Esophagus muscularis mucosa (tissue), 4 donors: ENCODE measurements at places on chromosomes 5 and 9. TPM values are rescaled to one million over a fixed set of nuclear protein-coding genes. Genes with fewer than 3 reads are reported as not detected.

- H3K4me3 ChIP-seq = peak overlapping the region; percentile 2
- H3K27ac ChIP-seq = peak overlapping the region; percentile 2
- H3K27me3 ChIP-seq = no peaks in the 10 kb centered on the region
- DNase-seq = no peak
- H3K4me1 ChIP-seq = no peaks in the 10 kb centered on the region
Observed at GRCh38 chr5:170393235-170393634, 4.1 kb upstream of the KCNMB1 start.

DNA sequence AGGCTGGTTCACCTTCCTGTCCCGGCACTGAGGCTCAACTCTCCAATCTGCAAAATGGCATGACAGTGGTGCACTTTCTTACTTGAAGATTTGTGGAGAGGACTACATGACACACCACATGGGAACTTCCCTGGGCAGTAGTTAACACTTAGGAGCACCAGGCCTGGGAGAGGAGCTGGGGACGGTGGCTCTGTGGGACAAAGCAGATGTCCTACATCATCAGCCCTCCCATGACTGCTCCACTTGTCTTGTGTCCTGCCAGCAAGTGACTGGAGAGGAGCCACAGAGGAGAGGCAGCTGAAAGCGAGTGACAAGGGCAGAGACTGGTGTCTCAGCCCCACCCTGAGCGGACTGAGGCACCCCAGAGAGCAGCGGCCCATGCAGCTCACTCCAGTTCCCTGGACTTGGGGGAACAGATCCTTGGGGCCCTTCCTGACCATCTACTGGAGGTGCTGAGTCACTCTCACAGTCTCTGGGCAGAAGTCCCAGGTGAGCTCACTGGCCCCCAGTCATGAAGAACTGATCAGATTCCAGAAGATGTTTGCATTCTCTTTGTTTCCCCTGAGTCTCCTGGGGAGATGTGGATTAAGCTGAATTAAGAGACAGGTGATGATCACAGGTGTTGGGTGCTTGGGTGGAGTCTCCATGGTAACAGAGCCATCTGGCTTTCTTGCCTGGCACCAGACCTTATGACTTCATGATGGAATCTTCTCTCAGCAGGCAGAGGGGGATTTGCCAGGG lies 13.2 kb upstream of the SLC25A48 start:
- no peaks in the 10 kb centered on the region for H3K36me3 ChIP-seq
- H3K27ac ChIP-seq = no peak overlapping the region
- no peak overlapping the region for H3K4me3 ChIP-seq
- no peaks in the 10 kb centered on the region for H3K27me3 ChIP-seq

DNA sequence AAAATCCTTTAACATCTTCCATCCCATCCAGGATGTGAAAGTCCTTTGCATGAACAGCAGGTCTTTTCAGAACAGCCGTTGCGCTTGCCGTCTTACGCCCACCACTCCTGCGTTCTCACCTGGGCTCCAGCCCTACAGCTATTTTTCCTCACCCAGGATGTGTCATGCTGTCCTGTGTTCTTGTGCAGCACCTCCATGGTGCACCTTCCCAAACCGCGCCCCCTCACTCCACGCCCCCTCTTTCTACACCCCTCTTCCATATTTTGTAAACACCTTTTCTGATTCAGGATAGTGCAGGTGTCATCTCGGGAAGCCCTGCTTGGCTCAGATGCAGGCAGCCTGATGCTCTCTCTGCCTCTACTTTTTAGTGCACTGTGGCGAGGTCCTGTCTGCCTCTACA lies 18.4 kb downstream of the CAMK4 start:
- no peaks in the 10 kb centered on the region for H3K4me1 ChIP-seq
- no peaks in the 10 kb centered on the region for H3K27me3 ChIP-seq
- no peak overlapping the region for H3K27ac ChIP-seq
- no peak for DNase-seq

- H3K27ac ChIP-seq = no peak overlapping the region
- no peak overlapping the region for H3K4me3 ChIP-seq
- no peaks in the 10 kb centered on the region for H3K4me1 ChIP-seq
- no peak for DNase-seq
- no peaks in the 10 kb centered on the region for H3K36me3 ChIP-seq
- H3K27me3 ChIP-seq = no peaks in the 10 kb centered on the region
Observed at GRCh38 chr9:107472581-107473340, 16.8 kb downstream of the KLF4 start.

GRCh38 chr5:119354537-119355243 lies 1.1 kb upstream of the TNFAIP8 start:
- H3K36me3 ChIP-seq = no peaks in the 10 kb centered on the region
- H3K4me3 ChIP-seq = peak overlapping the region; percentile 59
- DNase-seq = no peak

Gene PLAC8L1
- not detected for total RNA-seq

Gene ARHGEF37
- total RNA-seq = 18.3 TPM

Gene ADAMTS13
- 1.5 TPM for total RNA-seq

- H3K4me1 ChIP-seq = no peaks in the 10 kb centered on the region
- H3K27me3 ChIP-seq = no peaks in the 10 kb centered on the region
- H3K27ac ChIP-seq = no peak overlapping the region
- H3K4me3 ChIP-seq = no peak overlapping the region
Observed at GRCh38 chr5:19104948-19105347, 883.1 kb downstream of the CDH18 start.

GRCh38 chr5:135154197-135154596 lies 120.2 kb upstream of the PITX1 start:
- H3K4me3 ChIP-seq = no peak overlapping the region
- H3K4me1 ChIP-seq = no peaks in the 10 kb centered on the region
- DNase-seq = no peak
- no peak overlapping the region for H3K27ac ChIP-seq

DNA sequence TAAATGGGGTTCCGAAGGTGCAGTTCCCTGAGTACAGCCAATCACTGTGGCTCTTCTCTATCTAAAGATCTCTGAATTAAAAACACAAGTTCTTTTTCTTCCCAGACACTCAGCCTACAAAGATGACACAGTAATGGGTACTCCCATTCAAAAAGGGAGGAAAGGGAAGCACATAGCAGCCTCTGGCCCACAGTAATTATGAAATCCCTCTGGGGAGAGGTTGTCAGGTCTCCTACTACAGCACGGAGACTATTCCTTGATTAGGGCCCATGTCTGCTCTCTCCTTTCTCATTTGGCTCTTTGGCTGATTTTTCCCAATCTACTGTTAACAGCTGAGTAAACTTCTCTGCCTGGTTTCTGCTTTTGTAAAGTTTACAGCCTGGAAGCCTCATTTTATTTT lies 62.0 kb upstream of the RANBP3L start:
- no peak overlapping the region for H3K27ac ChIP-seq
- H3K27me3 ChIP-seq = no peaks in the 10 kb centered on the region
- no peak for DNase-seq
- H3K36me3 ChIP-seq = no peaks in the 10 kb centered on the region
- H3K4me1 ChIP-seq = peaks cover 44% of the 10 kb centered on the region

Gene GGTA1
- 6.6 TPM for total RNA-seq

Gene MEF2C
- total RNA-seq = 25.7 TPM

- DNase-seq = no peak
- no peak overlapping the region for H3K27ac ChIP-seq
- H3K36me3 ChIP-seq = no peaks in the 10 kb centered on the region
Observed at GRCh38 chr5:119287547-119288111, 68.2 kb upstream of the TNFAIP8 start.

- no peak for DNase-seq
- H3K27me3 ChIP-seq = no peaks in the 10 kb centered on the region
- H3K36me3 ChIP-seq = no peaks in the 10 kb centered on the region
- peak overlapping the region; percentile 85 for H3K4me3 ChIP-seq
- H3K4me1 ChIP-seq = peaks cover 38% of the 10 kb centered on the region
Observed at GRCh38 chr5:77774981-77775789, 954 bp downstream of the TBCA start.

Gene FAF2
- total RNA-seq = 26.4 TPM

Gene TEX53
- total RNA-seq = not detected

GRCh38 chr5:74693191-74693590 lies 8.2 kb downstream of the HEXB start:
- no peaks in the 10 kb centered on the region for H3K4me1 ChIP-seq
- no peak for DNase-seq
- H3K27ac ChIP-seq = no peak overlapping the region
- no peaks in the 10 kb centered on the region for H3K27me3 ChIP-seq
- H3K36me3 ChIP-seq = peaks cover 91% of the 10 kb centered on the region

DNA sequence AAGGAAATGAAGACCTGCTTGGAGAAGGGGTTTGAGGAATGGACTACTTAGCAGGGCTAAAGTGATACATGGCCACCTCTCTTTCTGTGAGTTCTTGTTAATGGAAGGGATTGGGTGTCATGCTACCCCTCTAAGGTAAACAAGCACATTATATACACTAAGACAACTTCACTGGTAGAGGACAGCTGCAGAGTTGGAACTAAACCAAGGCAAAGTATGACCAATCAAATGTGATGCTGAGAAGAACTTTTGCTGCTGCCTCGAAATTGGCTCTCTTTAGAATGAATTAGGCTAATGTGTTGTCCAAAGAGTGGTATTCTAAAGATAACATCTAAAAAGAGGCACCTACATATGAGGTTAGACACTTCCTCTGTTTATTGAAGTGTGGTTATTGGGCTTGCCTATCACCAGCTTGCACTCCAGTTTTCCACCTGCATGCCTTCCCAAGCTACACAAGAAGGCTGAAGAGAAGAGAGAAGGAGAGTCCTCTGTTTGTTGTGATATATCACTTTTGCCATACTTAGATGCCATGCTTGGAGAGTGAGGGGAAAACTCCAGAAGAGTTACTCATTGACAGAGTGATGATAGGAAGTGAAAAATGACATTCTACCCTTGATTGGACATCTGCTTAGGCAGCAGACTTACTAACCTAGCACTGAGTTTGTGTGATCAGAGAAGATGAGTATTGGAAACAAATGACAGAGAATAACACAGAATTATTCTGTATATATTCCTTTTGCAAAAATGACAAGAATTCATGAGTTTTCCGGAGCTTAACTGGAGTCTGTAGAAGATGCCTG lies 536.1 kb downstream of the ZNF608 start:
- no peak for DNase-seq
- no peak overlapping the region for H3K27ac ChIP-seq
- no peaks in the 10 kb centered on the region for H3K27me3 ChIP-seq
- H3K4me1 ChIP-seq = no peaks in the 10 kb centered on the region

DNA sequence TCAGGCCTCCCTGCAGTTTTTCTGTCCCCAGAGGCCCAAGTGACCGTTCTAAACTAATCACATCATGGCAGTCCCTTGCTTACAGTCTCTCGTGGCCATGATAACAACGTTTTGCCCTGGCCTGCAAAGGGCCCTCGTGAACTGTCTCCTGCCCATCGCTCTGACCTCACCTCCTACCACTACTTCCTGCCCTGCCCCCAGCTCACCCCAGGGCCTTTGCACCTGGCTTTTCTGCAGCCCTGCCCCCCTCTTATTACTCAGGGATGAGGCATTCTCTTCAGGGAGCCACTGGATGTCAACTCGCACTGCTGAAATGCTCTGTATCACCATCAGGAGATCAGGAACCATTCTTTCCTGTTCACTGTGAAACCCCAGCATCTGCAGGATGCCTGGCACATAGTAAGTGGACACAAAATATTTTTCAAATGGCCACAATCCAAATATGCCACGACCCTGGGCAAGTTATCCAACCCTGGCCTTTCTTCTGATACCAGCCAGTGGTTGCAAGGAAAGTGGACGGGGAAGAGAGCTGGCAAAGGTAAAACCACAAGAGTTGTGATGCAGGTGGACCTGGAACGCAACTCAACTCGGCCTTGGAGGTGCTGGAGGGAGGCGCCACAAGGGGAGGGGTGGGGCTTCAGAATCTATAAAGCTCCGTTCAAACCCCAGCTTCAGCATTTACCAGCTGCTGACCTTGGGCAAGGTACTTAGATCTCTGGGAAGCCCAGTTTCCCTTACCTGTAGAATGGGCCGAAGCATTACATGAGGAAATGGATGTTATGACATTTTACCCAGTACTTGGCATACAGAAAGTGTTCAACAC lies 1.7 kb downstream of the SNCB start:
- no peak overlapping the region for H3K27ac ChIP-seq
- H3K4me3 ChIP-seq = no peak overlapping the region
- H3K27me3 ChIP-seq = no peaks in the 10 kb centered on the region
- no peaks in the 10 kb centered on the region for H3K36me3 ChIP-seq
- DNase-seq = no peak

Gene SPATA6L
- 1.3 TPM for total RNA-seq

Gene BARHL1
- not detected for total RNA-seq

DNA sequence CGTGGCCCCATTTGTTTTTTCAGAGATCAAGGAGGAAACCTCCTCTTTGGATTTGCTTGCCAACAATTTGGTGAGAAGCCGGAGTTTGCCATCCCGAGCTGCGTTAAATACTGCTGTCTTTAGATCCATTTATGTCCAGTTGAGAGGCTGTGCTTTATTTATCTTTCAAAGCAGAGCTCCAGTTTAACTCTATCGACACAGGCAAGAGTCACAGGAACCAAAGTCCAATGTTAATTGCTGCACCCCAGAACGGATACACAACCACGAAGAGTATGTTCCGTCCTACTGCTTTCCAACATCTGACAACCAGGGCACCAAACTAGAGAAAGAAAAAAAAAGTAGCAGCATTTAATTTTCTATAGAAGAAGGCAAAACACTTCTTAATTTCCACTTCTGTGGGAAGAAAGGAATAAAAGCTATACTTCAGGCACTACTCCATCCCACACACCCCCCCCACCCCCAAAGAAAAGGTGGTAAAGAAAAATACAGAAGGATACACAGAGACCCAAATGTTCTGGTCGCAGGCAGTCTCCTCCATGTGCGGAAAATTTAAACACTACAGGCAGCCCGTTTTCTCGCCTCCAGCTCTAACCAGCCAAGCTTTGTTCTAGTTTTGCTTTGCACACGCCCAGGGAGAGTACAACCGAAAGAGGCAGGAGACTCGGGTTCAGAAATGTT lies 1.1 kb downstream of the FEM1C start:
- H3K27me3 ChIP-seq = no peaks in the 10 kb centered on the region
- H3K4me1 ChIP-seq = peaks cover 38% of the 10 kb centered on the region
- no peak for DNase-seq

- no peaks in the 10 kb centered on the region for H3K4me1 ChIP-seq
- no peak overlapping the region for H3K27ac ChIP-seq
- no peaks in the 10 kb centered on the region for H3K36me3 ChIP-seq
- DNase-seq = no peak
Observed at GRCh38 chr5:94745786-94746730, 127.6 kb downstream of the SLF1 start.
